ENCODE measurements at places on chromosomes 12 and 14. TPM values are rescaled to one million over a fixed set of nuclear protein-coding genes. Genes with fewer than 3 reads are reported as not detected.

PARP11 gene
- total RNA-seq = 3.7 TPM

FAM222A gene
- total RNA-seq = under 0.01 TPM

DHRS1 gene
- 7.2 TPM for total RNA-seq

DPY19L2 gene
- 1.8 TPM for total RNA-seq

MUCL1 gene
- not detected for total RNA-seq

KRT5 gene
- 1.3 TPM for total RNA-seq

DTX1 gene
- total RNA-seq = not detected

B3GNT4 gene
- 0.09 TPM for total RNA-seq

WNT1 gene
- not detected for total RNA-seq

CEP128 gene
- total RNA-seq = 2.6 TPM

CELA1 gene
- not detected for total RNA-seq

DCN gene
- total RNA-seq = 1,181 TPM

LRP1-AS gene
- total RNA-seq = not detected

BCL7A gene
- total RNA-seq = 2.4 TPM

LIN7A gene
- total RNA-seq = 12.7 TPM

CCDC175 gene
- total RNA-seq = not detected

KNTC1 gene
- 7.4 TPM for total RNA-seq
